ENCODE measurements at places on chromosomes 3 and 15.

DNA sequence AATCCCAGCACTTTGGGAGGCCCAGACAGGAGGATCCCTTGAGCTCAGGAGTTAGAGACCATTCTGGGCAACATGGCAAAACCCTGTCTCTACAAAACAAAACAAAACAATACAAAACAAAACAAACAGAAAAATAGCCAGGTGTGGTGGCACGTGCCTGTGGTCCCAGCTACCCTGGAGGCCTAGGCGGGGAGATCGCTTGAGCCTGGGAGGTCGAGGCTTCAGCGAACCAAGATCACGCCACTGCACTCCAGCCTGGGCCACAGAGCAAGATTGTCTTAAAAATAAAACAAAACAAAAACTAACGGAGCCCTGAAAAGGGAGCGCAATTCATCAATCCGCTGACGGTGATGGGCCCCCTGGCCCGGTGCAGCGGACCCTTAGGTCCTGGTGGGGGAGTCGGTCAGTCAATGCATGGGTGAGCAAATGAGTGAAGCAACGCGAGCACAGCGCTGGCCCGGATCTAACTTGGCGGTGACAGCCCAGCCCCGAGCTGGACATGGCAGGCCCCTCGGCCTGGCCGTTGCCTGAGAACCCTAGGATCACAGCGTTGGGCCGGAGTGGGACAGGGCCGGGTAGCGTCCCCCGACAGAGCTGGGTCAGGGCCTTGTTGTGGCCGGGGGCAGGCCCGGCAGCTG, 52.4 kb upstream of the BLM start:
- no peak for DNase-seq

DNA sequence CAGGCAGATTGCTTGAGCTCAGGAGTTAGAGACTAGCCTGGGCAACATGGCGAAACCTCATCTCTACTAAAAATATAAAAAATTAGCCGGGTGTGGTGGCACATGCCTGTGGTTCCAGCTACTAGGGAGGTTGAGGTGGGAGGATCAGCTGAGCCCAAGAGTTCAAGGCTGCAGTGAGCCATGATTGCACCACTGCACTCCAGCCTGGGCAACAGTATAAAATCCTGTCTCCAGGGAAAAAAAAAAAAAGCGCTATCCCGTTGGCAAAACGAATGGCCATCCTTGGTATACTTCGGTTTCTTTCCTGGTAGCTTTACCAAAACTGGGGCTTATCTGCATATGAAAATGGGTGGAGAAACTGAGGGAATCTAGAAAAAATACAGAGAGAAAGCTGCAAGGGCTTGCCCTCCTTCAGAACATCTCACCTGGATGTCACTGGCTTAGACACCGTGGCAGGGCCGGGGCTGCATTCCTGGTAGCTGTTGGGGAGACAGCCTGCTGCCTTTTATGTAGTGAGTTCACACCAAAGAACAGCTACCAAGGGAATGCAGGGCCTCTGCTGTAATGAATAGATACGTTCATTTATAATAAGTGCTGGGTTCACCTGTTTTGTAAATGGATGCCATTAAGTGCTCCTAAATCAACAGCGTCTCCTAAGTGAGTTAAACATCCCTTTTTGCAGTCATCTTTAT, 96.0 kb downstream of the IQSEC1 start:
- no peak for DNase-seq

- DNase-seq, result no peak
Observed at GRCh38 chr3:123105201-123106189, 38.7 kb downstream of the PDIA5 start.

DNA sequence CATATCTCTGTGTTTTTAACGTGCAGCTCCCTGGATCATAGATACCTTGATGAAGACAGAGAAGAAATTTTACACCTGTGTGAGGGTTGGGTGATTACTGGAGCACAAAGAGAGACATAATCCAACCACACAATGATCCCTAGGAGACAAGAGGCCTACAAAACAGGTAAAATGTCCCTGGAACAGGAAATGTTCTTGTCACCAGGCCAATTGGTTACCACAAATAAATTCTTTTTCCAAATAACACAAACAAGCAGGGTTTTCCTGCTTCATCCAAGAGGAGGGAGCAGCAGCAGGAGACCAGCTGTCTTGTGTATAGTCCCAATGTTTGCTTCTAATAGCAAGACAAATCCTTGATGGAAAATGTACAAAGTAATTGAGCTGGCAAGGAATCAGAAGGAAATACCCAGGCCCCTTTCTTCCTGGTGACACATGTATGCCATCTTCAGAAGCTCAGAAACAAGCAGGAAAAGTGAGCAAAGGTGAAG, 1.4 kb downstream of the MGLL start:
- DNase-seq, result no peak

DNA sequence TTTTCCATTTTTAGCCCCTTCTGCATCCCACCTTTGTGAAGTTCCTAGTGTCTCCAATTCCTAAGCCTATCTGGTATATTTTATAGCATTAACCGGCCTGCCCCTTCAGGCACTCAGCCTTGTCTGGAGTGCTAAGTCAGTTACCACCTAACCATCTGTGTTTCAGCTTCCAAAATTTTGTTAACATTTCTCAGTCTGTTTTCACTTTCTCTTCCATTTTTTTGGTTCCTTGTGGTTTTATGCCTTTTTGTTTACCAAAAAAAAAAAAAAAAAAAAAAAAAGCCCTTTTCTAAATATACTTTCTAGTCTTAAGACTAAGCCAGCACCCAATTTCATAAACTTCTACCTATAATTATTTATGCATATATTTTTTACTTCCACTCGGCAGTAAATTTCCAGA, 92.4 kb downstream of the CSNK1G1 start:
- no peak for DNase-seq

GRCh38 chr3:157746391-157746790, 243.2 kb upstream of the VEPH1 start:
- no peak for DNase-seq

DNA sequence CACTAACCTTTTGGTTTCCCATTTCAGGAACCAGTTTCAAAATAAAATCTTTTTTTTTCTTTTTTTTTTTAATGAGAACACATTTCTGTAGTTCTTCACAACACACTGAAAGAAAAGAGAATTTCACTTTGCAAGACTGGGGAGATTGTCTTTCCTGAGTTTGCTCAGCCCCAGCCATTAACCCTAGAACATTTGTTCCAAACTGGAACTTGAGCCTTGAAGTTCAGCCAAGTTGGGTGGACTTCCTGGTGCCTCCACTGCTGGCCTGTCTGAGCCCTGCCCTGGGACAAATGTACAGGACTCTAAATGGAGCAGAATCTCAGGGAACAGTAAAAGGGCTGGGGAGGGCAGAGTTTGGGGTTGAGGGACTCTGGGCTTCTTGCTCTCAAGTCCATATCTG, 196.4 kb upstream of the LPP start:
- no peak for DNase-seq

DNA sequence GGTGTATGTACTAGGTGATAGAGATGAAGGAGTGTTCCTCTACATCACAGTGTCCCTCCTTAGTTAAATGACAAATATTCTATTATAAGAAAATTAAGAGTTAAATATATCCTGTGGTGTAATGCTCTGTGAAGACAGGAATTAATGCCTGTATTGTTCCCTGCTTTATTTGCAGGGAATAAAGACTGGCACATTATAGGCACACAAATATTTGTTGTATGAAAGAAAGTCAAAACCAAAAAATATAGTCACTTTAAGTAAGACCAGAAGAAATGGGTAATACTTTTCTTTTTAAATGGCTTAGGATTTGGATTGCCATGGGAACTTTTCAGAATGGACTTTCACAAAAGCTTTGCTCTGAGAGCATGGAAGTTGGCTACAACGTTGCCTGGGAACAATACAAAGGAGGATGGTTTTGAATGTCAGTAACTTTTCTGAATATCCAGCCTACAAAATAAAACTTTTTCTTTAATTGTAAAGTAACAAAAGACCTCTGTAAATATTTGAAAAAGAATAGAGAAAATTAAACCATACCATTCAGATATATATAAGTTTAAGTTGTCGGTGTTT, 158.0 kb upstream of the P2RY1 start:
- DNase-seq, result no peak

- no peak for DNase-seq
Observed at GRCh38 chr15:60557191-60557618, 78.3 kb upstream of the ICE2 start.

- DNase-seq, result no peak
Observed at GRCh38 chr15:80480171-80480811, 76.1 kb downstream of the ARNT2 start.

DNA sequence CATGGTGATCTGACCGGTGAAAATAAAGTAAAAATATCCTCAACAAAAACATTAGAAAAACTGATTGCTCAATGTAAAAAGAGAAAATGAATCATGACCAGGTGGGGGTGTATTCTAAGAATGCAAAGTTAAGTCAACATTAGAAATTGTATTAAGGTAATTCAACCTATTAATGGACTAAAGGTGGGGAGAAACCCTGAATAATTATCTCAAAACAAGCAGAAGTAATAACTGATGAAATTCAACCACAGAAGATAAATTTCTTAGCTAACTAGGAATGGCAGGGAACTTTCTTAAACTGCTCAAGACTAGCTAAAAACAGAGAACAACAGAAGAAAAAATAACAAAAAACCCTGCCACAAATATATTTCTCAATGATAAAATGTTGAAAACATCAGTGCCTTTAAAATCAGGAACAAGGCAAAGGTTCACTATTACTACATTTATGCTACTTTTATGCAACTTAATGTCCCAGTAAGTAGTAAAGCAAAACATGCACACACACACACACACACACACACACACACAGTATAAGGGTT, 204.4 kb upstream of the THBS1 start:
- DNase-seq, result no peak

GRCh38 chr3:126267169-126267975, 87.0 kb upstream of the ALDH1L1 start:
- no peak for DNase-seq

GRCh38 chr3:144831955-144832716, 860.5 kb downstream of the DIPK2A start:
- no peak for DNase-seq

GRCh38 chr3:12583280-12583679, 26.4 kb downstream of the MKRN2 start:
- DNase-seq, result no peak

DNA sequence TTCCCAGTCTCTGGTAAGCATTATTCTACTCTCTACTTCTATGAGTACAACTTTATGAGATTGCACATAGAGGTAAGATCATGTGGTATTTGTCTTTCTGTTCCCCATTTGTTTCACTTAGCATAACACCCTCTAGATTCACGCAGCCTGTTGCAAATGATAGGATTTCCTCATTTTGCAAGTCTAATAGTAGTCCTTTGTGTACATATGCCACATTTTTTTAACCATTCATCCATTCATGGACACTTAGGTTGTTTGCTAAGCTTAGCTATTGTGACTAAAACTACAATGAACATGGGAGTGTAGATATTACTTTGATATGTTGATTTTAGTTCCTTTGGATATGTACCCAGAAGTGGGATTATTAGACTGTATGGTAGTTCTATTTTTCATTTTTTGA, 717.9 kb upstream of the ALCAM start:
- no peak for DNase-seq

GRCh38 chr3:37645517-37646380, 215.9 kb upstream of the CTDSPL start:
- no peak for DNase-seq

GRCh38 chr3:87413814-87414213, 137.4 kb upstream of the POU1F1 start:
- no peak for DNase-seq

- no peak for DNase-seq
Observed at GRCh38 chr3:126261037-126261436, 80.7 kb upstream of the ALDH1L1 start.

GRCh38 chr3:185715091-185715490, 109.8 kb downstream of the IGF2BP2 start:
- no peak for DNase-seq

- no peak for DNase-seq
Observed at GRCh38 chr15:98812716-98813446, 164.5 kb downstream of the IGF1R start.

DNA sequence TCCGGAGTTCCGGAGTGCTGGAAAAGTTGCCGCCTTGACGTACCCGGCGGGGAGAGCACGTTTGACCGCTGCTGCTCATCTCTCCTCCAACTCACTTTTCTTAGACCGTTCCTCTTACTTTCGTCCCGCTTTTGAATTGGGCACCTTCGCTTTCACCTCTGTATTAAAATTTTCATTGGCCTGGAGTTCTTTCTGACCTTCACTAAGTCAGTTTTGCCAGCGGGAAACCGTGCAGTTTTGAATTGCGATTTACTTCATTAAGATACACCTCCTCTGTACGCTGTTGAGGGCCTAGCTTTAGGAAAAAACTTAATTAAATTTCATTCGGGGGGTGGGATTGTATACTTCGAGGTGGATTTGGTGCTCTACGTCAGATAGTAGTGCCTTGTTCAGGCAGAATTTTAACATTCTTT, 1.3 kb downstream of the GMPS start:
- no peak for DNase-seq

- no peak for DNase-seq
Observed at GRCh38 chr3:9806688-9807589, 3.1 kb upstream of the TTLL3 start.

DNA sequence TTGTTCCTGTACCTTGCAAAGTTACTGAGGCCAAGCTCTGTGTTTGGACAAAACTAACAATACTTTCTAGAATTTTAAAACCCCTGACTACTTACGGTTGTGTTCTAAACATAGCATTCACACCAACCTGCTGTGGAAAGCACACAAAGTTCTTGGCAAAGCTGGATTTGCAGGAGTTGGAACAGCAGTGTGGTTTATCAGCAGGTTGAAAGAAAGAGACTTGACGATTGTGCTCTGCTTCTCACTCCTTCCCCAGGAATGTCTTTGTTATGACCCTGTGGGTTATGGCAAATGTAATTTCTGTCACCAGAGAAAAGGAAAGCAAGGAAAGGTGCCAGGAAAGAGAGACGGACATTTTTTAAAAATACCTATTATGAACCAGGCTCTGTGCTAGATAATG, 165.5 kb upstream of the TGFBR2 start:
- no peak for DNase-seq

Data from stimulated activated CD4-positive, alpha-beta T cell treated with anti-CD3 and anti-CD28 coated beads, Interleukin-1b, Interleukin-23, amount 100 ng/mL, for 1 hour (primary cell).